ENCODE measurements at places on chromosomes 11 and 22.

DNA sequence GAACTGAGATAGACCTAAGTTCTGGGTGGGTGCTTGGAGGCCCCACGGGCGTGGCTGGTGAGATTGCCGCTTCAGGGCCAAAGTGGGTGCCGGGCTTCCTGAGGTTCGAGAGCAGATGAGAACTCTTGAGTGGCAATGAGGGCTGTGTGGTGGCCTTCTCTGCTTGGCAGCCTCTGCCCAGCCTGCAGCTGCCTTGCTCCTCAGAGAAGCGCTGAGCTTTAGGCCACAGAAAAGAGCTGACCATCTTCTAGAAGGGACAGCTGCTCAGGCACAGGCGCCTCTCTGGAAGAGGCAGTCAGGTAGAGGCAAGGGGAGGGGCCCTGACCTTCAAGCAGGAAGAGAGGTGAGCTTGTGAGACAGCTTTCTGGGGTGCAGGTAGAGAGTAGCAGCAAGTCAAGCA lies 72.8 kb downstream of the MED15 start:
- no peak for DNase-seq

- DNase-seq: no peak
These were observed 22.9 kb upstream of the ROBO3 start for GRCh38 chr11:124842305-124842704.

DNA sequence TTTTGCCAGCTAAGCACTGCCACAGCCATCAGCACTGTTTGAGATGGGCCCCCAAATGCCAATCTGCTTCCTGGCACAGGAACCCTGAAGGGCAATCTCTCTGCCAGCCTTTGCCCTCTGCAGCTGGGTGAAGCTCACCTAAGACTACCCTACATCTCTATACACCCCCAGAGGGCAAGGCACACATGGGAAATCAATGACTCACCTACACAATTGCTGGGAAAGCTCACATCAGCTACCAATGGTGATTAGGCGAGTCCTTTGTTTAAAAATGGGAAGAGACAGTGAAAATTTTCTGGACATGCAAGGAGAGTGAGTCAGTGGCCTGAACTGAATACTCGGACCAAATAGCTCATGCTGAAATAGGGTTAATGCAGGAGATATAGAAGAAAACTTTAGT lies 12.6 kb upstream of the PRDM11 start:
- DNase-seq: no peak

DNA sequence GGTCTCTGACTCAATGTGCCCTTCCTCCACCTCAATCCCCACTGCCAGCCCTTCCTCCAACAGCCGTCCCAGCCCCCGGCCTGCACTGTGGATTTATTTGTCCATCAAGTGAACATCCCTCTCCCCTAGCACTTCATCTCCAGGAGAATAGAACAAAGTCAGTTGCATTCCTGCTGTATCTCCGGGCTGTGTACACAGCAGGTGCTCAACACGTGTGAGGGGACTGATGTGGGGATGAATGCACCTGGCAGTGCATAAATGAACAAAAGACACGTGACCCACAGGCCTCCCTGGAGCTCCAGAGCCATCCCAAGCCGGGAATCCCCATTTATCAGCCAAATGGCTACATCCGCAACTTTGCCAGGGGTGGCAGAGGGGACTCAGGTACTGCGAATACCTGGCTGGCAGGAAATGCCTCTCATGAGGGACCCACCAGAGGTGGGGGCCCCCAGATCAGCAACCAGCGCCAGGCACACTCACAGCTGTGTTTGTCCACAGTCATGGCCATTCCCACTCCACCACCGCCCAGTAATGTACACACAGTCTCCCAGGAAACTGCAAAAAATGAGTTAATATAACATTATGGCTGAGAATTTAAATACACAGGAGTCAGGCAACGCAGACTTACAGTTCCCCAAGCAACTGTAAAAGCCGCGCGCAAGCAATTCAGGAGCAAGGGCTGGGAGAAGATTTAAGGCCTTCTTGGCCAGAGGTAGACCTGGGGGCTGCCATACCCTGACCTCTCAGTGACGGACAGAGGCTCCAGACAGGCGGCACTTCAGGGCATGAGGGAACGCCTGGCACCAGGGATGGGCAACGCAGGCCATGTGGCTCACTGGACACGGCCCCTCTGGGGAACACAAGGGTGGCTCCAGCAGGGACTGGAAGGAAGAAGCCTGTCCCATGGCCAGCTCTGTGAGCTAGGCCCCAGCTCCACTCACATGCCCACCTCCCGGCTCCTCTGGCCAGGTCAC lies 50.3 kb upstream of the TCF20 start:
- DNase-seq: no peak

- no peak for DNase-seq
These were observed 133.2 kb downstream of the ADAMTS15 start for GRCh38 chr11:130581646-130582045.

DNA sequence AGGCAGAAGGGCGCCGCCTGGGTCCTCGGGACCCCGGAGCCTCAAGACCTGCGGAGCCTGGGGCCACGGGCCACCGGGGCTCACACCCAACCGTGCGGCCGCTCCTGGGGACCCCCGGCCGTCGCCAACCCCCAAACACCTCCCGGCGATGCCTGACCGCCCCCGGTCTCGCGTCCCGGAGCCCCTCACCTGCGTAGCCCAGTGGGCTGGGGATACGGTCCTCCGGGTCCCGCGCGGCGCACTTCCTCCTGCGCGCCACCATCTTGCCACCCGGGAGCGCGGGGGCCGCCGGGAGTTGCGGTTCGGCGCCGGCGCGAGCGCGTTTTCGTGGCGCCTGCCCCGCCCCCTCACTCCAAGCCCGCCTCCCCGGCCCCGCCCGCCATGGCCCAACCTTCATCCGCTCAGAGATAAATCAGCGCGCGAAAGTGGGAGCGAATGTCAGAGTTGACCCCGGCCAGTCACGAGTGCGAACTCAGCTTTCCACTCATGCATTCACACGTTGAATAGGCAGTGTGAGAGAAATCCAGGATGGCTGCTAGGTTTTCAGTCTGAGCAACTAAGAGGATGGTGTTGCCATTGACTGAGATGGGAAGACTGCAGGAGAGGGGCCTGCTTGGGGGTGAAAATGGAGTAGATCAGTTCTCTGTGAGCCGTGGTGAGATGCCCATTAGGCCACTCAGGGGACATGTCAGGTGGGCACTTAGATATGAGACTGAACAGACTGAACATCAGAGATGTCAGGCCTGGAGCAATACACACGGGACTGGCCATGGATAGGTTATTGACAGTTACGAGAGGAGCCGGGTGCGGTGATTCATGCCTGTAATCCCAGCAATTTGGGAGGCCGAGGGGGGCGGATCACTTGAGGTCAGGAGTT lies at the start of gene RRP7A:
Gene RRP7A, minus strand, starts transcription at position 272 of the 877 bp plus-strand sequence. Its CDS starts 10 bp downstream, at position 262.
- DNase-seq: no peak

DNA sequence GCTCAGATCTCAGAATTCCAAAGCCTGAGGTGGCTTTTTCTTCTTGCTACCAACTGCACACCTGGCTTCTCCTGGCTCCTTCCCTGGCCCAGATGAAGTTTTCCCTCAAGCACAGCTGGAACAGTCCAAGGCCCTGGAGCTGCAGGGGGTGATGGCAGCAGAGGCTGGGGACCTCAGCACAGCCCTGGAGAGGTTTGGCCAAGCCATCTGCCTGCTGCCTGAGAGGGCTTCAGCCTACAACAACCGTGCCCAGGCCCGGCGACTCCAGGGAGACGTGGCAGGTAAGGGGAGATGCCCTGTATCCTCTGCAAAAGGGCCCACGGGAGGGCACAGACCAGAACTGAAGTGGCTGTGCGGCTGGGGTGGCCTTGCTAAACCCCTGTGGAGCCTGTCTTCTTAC lies 1.2 kb downstream of the TTC36 start:
- DNase-seq: no peak

GRCh38 chr11:67542169-67542568 lies 18.9 kb upstream of the CABP2 start:
- DNase-seq: no peak

- no peak for DNase-seq
These were observed 1.0 kb upstream of the PLEKHB1 start for GRCh38 chr11:73645121-73645969.

GRCh38 chr22:46233231-46233630 lies 16.9 kb downstream of the CDPF1 start:
- no peak for DNase-seq

DNA sequence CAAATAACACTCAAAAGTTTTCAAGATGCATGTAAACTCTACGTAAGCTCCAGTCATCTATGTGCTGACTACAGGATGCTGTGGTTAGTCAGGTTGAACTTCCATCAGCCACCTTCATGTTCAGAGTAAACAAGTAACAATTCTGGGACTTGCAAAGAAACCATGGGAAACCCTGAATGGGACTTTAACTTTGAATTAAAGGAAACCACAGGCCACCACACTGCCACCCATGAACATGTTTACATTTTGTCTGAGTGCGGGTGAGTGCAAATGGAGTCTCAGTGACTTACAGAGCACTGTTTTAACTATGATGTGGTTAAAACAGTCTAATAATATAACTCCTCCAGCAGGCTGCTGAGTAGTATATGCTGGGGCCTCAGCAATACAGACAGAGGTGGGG lies 12.9 kb upstream of the SYTL2 start:
- DNase-seq: no peak

DNA sequence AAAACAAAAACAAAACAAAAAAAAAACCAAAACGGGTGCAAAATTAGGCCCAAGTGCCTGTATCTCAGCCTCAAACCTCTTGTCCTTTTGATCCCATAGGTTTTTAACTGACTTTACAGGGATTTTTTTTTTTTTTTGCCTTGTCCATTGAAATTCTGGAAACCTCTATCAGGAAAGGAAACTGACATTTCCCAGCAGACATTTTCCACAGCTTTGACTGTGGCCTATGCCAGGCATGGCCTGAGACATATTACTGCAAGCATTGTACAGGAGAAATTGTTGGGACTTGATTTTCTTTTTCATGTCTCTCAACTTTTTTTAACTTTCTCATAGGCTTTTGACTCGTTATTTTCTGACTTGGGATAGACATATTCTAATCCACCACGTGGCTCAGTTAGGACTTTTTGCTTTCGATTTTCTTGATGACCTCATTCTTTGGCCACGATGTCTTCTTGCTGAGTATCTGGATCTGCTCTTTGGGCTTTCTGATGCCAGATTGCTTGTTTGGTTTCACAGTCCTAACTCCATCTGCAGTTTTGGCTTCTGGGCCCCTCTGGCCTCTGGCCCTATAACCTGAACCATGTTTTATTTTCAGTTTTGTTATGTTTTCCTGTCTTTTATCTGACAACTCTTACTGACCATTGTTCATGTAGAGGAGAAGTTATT lies 336.1 kb upstream of the C11orf87 start:
- DNase-seq: no peak

- DNase-seq: no peak
These were observed 25.5 kb downstream of the SERPIND1 start for GRCh38 chr22:20799449-20799848.

DNA sequence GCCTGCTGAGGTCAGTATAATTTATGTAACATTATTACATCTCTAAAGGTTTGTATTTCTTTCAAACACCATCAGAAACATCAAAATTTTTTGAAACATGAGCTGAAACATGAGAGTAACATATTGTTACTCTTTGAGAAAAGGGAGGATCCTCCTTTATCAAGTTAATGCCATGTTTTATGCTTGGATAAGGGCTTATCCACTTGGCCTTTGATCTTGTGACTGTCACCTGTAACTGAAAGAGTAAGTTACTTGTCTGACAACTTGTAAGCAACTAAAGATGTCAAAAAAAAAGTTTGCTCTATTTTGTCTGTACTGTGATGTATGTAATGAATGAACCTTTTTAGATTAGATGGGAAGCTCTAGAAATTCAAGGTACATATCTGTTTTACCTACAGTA lies 59.6 kb downstream of the FAR1 start:
- no peak for DNase-seq

GRCh38 chr11:82007521-82007920 lies 726.1 kb downstream of the FAM181B start:
- DNase-seq: no peak

GRCh38 chr11:117916956-117917355 lies 12.2 kb downstream of the TMPRSS13 start:
- DNase-seq: no peak

GRCh38 chr11:60872124-60872960 lies 5.0 kb downstream of the ZP1 start:
- DNase-seq: no peak

- DNase-seq: no peak
These were observed 52.0 kb upstream of the SUSD2 start for GRCh38 chr22:24129263-24129651.

DNA sequence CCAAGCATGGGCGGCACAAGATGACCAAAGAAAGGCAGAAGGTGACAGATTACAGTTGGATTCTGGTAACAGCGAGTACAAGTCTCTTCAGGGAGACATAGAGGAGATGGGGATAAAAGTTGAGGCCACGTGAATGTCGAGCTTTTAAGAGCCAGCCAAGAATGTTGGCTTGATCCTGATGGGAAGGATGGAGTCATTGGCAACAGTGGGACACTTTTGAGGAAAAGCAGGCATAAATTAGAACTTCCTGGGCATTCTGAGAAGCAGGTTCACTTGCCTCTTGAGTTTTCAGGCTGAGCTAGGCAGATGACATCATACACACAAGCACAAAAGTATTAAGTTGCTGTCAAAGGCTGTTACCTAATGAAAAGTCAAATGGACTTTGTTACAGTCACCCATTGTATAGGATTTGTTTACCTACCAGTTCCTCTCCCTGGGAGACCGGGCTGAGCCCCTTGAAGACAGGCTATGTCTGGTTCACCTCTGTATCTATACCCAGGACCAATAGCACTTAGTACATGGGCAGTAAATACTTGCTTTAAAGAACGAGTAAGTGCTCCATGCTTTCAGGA lies 41.1 kb downstream of the TNRC6B start:
- DNase-seq: no peak

DNA sequence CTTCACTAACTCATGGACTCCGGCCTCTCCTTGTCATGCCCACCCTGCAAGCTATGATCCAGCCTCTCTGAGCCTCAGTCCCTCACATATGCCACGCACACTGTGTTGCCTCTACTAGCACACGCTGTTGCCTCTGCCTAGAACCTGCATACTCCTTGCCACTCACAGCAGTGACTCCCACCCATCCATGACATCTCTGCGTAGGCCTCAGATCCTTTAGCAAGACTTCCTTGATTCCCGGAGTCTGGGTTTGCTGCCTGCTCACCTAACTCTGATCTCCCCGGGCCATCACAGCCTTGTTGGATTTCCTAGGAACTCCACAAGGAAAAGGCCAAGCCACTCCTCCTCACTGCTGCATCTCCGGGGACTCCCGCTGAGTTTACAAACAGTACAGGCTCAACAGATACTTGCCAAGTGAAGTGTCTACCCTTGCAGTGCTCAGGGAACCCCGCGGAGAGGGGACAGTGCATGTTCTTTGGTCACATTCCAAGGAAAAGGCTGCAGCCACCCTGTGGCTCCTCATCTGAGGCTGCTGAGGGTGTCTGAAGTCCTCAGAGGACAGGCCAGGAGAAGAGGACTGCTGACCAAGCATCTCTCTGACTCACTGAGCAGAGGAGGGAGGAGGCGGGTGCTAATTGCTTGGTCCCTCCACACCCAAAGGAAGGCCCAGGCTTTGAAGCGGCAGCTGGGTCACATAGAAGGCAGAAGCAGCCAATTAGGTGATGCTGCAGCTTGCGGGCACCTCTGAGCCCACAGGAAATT lies 42.4 kb upstream of the NAV2 start:
- DNase-seq: no peak

- no peak for DNase-seq
These were observed 372.1 kb downstream of the FAT3 start for GRCh38 chr11:92596596-92597317.

Measured in cortex of kidney (tissue), 1 donor.